ENCODE measurements at places on chromosomes 1 and 21. TPM values are rescaled to one million over a fixed set of nuclear protein-coding genes. Genes with fewer than 3 reads are reported as not detected.

Gene KIRREL1
- total RNA-seq = 0.20 TPM

Gene GJA8
- not detected for total RNA-seq

Gene C1orf141
- not detected for total RNA-seq

Gene PINK1
- total RNA-seq = 30.1 TPM

Gene FMO3
- not detected for total RNA-seq

Gene CELA3B
- total RNA-seq = 7.5 TPM

Gene OR2L2
- 0.07 TPM for total RNA-seq

All from T-cell (primary cell).